ENCODE measurements at places on chromosomes 11 and 22.

GRCh38 chr11:69797156-69797555 lies 22.0 kb upstream of the FGF4 start:
- no peak for DNase-seq

GRCh38 chr11:67117672-67118180 lies 1.3 kb upstream of the KDM2A start:
- DNase-seq: peak; percentile 25

GRCh38 chr11:118619444-118620197 lies 12.2 kb downstream of the PHLDB1 start:
- peak; percentile 97 for DNase-seq

DNA sequence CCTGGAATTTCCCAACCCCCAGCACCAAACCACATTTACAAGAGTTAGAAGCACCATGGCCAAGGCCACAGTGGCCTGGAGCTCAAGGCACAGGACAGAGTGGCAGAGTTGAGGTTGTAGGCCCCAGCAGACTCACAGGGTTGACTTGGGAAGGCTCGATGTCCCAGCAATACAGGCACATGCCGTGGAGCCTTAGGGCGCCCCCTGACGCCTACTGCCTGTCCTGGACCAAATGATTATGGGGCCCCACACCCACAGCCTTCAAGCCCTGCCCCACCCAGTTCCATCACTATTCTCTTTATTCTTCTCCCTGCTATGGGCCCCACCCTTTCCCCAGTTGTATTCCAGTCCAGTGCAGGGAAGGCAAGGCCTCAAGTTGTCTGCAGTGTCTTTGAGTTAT lies at the start of gene CCDC179:
Gene CCDC179 (minus strand): TSS at position 234 of the 400 bp plus-strand sequence. CDS start 53 bp downstream, at position 181.
- DNase-seq: no peak

- DNase-seq: no peak
These were observed 595.2 kb downstream of the BRD1 start for GRCh38 chr22:49232319-49233067.

DNA sequence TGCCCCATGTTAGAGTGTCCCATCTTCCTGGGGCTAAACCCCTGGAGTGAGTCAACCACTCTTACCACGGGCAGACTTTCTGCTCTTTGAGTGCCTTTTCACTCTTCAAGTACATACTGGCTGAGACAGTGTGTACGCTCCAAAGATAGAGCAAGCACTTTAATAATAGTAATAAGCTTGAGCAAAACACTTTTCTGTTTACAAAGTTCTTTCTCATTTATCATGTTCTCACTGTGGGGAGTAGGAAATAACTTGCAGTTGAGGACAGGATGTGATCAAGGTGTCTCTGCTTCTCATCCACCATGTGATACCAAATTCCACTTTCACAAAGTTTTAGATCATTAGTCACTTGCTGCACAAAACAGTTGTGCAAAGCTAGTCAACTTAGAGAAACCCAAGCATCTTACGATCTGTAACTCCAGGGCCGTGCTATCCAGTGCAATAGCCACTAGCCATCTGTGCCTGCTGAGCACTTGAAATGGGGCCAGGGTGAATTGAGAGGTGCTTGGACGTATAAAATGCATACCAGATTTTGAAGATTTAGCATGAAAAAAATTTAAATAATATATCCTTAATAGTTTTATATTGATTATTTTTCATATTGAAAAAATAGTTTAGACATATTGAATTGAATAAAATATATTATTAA lies 135.3 kb downstream of the KIF18A start:
- no peak for DNase-seq

DNA sequence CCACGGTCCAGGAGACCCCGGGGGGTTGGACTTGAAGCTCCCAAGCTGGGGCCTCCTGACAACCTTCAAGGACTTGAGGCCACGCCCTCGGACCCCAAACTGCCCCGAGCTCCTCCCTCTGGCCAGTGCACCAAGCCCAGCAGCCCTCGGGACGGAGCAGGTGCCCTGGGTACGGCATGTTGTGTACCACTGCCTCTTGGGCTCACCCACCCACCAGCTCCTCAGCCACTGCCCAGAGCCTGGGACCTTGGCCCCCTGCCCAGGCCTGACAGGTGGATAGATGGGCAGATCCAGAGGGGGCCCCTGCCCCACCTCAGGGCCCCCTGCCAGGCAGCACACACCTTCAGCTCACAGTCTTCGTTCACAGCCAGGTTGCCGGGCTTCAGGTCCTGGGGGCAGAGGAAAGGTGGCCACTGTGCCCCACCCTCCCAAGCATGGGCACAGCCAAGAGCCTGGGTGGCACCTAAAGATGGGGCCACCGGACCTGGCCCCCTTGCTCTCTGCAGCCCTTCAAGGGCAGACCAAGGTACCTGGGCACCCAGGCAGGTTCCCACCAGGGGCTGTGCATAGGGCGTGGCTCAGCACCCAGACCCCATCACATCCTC lies 5.1 kb downstream of the MAPK12 start:
- DNase-seq: no peak

DNA sequence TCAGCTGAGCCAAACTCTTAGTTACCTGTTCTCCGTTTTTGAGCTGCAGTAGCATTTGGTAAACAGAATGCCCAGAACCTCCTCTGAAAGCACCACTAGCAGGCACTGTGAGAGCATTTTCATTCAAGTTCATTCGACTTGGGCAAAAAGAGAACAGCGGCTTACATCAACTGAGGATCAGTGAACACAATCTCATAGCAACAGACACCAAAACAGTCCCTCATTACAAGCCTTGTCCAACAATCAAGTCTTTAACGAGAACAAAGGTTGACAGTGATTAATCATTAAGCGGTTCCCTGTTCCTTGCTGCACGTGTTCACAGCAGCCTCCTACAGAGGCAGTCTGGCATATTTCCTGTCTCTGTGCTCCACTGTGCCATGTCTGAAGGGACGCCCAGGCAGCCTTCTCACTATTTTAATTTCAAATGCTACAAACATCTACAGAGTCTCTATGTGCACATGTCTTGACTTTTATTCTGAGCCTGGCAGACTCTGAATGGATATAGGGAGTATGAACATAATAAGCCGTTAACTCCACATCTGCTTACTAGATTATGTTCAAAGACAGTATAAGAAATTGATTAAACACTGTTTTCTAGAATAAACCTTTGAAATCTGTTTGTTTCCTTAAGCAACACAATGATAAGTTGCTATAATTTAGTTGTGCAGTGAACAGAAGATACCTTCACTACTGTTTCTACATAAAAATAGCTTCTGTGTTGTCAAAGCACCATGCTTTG lies 88.3 kb upstream of the MTMR2 start:
- DNase-seq: peak; percentile 70

- DNase-seq: no peak
These were observed 4.8 kb upstream of the TRIM6 start for GRCh38 chr11:5591613-5592012.

GRCh38 chr11:64810891-64811272 lies 531 bp upstream of the MEN1 start:
- DNase-seq: no peak

DNA sequence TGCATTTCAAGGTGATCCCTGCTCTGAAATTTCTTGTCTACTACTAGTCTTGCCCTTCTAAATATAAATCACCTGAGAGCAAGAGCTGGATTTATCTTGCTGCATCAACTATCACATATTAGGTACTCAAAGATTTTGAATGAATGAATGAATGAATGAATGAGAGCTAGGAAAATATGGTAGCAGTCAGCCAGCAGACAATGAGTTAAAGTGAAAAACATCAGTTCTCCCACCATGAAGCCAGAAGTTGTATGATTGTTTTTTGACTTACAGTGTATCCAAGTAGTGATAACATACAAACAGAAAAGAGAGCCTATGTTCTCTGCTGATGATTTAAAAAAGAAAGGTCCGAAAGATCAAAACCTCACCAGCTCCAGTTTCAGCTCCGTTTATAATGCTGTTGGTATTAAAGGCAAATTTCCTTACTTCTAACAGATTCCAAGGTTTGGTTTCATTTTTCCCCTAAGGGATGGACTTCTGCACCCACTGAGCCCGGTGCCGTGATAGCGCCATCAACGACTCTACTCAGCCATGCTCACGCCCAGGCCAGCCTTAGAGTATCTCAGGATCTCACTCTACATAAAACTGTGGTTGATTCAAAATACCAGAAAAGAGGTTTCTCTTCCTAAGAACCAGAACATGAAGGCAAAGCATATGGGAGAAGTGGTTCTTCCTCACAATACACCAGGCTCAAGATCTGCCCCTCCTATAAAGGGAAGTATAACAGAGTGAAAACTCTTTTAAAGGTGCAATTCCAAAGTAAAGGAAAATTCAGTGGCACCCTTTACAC lies 92.0 kb downstream of the SGSM3 start:
- no peak for DNase-seq

DNA sequence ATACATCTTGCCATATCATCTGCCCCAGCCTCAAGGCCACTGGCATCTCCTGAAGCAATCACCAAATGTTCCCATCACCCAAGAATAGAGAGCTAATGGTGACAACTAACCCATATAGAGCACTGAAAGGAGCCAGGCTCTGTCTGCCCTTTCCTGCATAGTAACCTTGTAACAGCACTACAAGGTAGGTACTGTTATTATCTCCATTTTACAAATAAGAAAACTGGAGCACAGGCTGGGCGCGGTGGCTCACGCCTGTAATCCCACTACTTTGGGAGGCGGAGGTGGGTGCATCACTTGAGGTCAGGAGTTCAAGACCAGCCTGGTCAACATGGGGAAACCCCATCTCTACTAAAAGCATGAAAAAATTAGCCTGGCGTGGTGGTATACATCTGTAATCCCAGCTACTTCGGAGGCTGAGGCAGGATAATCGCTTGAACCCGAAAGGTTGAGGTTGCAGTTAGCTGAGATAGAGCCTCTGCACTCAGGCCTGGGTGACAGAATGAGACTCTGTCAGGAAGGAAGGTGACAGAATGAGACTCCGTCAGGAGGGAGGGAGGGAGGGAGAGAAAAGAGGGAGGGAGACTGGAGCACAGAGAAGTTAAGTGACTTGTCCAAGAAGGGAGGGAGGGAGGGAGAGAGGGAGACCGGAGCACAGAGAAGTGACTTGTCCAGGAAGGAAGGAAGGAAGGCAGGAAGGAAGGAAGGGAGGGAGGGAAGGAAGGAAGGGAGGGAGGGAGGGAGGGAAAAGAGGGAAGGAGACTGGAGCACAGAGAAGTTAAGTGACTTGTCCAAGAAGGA lies 2.2 kb downstream of the SLC35F2 start:
- DNase-seq: no peak

DNA sequence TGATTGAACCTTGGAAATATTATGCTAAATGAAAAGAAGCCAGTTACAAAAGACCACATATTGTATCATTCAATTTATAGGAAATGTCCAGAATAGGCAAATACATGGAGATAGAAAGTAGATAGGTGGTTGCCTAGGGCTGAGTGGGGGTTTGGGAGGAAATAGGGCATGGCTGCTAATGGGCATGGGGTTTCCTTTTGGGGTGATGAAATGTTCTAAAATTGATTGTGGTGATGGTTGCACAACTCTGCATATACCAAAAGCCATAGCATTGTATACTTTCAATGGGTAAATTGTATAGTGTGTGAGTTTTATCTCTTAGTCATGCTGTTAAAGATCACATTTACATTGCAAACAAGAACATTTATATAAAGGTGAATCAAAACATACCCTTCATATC lies 48.7 kb downstream of the LDLRAD3 start:
- no peak for DNase-seq

GRCh38 chr11:90349731-90350130 lies 126.9 kb upstream of the CHORDC1 start:
- DNase-seq: no peak

- no peak for DNase-seq
These were observed 150.7 kb downstream of the MYO18B start for GRCh38 chr22:25892678-25893077.

GRCh38 chr11:123833095-123833494 lies 26.9 kb upstream of the OR6M1 start:
- no peak for DNase-seq

GRCh38 chr11:125359130-125359529 lies 136.9 kb downstream of the FEZ1 start:
- DNase-seq: no peak

- DNase-seq: no peak
These were observed 323.3 kb downstream of the TENM4 start for GRCh38 chr11:79117488-79117887.

DNA sequence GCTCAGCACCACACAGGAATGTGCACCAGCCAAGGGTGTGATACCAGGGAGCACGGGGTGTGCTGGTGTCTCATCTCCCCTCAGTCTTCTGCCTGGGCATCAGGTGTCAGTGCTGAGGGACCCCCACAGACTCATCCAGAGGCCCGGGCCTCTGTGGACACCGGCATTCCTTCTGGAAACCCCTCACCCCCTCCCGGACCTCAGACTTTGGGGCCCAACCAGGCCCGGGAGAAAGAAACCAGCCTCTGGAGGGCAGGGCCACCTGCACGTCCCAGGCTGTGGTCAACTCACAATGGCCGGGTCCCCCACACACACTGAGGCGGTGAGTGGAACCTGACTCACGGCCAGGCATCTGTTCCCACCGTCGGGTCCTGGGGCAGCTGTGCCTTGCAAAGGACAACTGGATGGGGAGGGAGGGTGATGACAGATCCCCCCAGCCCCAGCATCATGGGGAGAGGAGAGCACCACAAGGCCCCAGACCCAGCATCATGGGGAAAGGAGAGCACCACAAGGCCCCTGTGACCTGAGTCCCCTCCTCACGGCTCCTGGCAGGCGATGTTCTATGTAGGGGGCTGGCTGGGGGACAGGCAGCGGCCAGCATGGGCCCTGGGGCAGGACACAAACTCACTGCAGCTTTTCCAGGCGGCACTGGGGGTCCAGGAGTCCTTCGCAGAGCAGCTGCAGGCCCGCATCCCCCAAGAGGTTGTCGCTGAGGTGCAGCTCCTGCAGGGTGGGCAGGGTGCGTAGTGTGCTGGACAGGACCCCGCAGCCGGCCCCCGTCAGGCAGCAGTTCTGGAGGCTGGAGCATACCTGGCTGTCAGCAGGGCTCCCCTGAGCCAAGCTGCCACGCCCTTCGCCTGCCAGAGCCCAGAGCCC lies 7.6 kb downstream of the RNH1 start:
- no peak for DNase-seq

- DNase-seq: peak; percentile 75
These were observed 473.4 kb downstream of the METTL15 start for GRCh38 chr11:28581286-28582242.

DNA sequence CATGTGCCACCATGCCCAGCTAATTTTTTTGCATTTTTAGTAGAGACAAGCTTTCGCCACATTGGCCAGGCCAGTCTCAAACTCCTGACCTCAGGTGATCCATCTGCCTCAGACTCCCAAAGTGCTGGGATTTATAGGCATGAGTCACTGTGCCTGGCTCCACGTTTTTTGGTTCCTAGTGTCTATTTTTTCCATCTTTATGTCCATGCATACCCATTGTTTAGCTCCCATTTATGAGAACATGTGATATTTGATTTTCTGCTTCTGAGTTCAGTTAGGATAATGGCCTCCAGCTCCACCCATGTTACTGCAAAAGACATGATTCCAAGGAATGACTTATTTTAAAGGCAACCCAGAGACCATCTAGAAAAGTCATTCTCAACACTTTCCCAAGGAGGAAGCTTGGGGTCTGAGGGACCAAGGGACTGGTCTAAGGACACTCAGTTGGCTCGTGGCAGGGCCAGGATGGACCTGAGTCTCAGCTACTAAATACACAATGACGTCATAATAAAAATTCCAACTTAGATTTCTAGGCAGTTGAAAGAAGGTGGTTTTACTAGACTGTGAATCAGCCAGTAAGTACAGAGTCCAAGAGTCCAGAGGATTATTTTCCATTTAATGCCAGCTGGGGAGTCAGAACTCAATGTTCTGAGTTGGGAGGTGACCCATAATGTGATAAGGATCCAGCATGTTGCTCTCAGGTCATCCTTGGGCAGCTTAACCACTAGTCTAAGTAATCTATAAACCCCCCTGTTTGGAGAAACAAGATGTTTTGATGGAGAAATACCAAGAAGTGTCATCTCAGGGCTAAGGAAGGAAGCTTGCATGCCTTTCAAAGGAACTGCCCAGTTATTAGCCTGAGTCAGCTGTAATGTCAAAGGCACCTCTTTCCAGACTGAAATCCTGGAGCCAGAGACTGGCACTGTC lies 39.4 kb downstream of the ABTB2 start:
- DNase-seq: peak; percentile 21

All from fibroblast of skin of scalp (primary cell).